Stimulated activated CD4-positive, alpha-beta T cell treated with anti-CD3 and anti-CD28 coated beads, TNF-alpha, amount 100 ng/mL, for 4 hours (primary cell): ENCODE measurements at places on chromosomes 3 and 15.
A peak's percentile ranks its signal among the peaks of the same experiment; 100 is the strongest.

- DNase-seq, result no peak
These were observed 7.0 kb downstream of the SMAD3 start for GRCh38 chr15:67072442-67072841.

DNA sequence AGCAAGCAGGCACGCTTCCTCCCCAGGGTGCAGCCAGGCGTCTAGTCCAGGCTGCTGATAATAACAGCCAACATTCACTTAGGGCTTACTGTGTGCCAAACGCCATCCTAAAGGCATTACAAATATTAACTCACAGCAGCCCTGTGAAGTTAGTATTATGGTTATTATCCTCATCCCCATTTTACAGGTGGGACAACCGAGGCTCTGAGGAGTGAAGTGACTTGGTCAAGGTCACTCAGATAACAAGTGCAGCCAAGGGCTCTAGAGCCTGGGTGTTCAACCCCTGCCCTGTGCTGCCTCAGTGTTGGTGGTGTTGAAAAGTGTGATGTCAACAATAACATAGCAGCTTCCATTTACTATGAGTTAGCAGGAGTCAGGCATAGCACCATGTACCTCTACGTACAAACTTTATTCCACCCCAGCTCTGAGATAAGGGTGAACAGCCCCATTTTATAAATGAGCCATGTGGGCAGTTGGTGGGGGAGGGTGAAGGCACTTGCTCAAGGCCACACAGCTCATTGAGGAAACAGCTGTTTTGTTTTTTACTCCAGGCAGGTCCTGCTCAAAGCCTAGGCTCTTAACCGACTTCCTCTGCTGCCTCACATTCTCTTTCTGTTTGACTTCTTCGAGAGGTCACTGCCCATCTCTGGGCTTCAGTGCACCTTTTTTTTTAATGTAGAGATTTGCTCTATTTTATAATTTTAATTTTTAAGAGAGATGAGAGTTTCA, 24.0 kb upstream of the TRH start:
- no peak for DNase-seq

GRCh38 chr15:60399246-60399915, 1.6 kb upstream of the ANXA2 start:
- DNase-seq, result peak; percentile 5

DNA sequence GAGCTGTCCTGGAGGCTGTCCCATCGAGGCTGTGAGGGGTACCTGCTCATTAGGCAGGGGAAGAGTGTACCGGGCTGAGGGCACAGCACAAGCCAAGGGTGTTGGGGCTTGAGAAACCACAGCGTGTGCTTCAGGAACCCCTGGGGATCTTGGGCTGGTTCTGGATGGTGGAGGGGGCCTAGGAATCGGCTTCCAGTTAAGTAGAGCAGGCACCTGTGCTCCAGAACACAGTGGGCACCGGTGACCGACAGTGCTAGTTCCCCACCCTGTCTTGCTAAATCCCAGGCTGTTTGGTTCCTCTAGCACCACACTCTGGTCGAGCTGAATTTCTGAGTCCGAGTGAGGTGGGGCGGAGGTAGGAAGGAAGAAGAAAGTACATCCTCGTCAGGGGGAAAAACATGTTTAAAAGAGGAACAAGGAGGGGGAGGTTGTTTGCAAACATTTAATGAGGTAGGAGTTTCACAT, 29.1 kb downstream of the SLC6A6 start:
- DNase-seq, result no peak

DNA sequence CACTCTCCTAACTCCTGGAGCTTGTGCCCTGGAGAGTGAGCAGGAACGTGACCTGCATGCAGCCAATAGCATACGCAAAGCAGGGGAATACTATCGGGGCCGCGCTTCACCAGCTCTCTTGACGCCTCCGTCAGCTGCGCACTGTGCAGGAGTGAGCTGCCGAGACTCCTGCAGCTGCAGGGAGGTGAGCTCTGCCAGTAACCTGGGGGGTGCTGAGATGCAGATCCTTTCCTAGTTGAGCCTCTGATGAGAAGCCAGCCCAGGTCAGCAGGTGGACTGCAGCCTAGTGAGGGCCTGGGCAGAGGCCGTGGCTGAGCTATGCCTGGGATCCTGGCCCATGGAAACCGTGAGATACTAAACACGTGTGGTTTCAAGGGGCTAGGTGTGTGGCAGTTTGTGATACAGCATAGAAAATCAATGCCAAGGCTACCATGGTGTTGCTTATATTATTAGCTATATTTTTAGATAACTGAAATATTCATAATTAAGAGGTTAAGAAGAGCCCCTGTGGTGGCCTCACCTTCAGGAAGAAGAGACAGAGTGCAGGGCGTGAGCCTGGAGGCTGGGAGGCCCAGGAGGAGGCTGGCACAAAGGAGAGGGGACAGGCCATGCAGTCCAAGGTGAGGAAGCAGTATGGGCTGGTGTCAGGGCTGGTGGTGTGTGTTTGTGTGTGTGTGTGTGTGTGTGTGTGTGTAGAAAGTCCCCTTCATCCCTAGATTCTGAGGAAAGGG, 5.9 kb upstream of the DNAJB8 start:
- no peak for DNase-seq

- no peak for DNase-seq
These were observed 99.1 kb downstream of the LARS2 start for GRCh38 chr3:45487508-45487907.

DNA sequence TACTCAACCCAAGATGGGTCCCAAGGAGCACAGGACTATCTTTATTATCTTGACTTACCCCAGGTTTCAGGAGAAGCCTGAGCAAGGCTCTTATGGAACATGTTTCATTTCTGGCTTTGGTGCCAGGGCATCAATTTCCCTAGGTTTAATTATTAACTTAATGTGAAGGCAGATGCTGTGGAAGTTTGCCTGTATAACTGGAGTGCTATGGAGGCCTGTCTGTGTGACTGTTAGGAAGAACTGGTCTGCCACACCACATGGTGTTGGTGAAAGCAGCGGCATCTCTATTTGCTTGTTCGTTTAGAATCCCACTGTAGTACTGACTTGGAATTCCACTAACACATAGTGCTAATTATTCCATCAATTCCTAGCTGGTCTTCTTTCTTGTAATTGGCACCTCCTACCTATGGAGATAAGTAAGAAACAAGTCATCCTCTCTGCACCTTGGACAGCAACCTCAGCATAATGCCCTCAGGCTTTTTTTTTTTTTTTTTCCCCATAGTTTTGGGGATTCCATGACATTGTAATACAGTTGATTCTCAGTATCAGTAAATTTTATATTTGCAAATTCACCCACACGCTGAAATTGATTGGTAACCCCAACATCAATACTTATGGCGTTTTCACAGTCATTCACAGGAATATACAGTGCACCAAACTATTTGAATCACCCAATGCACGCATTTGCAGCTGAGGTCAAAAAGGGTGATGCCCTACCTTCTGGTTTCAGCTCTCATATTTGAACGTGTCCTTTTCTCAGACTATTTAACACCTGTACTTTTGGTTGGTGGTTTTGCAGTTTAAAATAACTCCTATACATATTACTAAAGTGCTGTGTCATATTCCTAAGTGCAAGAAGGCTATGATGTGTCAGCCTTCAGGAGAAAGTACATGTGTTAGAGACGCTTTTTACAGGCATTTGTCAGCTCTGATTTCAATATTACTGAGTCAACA, 772.8 kb upstream of the LMCD1 start:
- no peak for DNase-seq

- DNase-seq, result no peak
These were observed 49.9 kb upstream of the SLC6A11 start for GRCh38 chr3:10766049-10766705.

DNA sequence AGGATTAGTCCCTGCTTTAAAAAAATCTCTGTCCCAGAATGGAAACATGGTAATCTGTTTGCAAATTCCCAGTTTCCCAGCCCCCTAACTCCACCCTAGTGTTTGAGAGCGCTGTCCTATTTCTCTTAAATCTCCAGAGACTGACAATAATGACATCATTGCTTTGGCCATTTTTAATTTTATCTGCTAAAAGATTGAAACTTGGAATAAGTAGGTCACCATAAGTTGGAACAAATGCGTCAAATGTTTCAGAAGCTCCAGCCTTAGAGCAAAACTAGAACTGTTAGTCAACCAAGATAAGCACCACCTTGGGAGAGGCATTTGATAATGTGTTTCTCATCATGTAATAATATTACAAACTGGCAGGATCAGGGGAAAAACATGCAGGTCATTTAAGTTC, 25.7 kb upstream of the MB21D2 start:
- no peak for DNase-seq

DNA sequence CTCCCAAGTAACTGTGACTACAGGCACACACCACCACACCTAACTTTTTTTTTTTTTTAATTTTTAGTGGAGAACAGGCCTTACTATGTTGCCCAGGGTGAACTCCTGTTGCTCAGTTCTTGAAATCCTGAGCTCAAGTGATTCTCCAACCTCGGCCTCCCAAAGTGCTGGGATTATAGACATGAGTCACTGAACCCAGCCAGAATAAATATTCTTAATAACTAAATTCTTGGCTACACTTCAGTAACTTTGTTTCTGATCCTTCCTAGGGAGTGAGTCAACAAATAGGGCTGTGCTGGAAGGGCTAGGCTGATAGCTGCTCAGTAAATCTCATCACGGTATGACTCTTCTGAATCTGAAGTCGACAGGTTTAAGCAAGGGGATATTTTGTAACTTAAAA, 56.6 kb downstream of the P3H2 start:
- no peak for DNase-seq

GRCh38 chr3:131397889-131398288, 16.3 kb downstream of the NUDT16 start:
- DNase-seq, result no peak

GRCh38 chr3:143140550-143140949, 21.0 kb downstream of the CHST2 start:
- DNase-seq, result no peak

DNA sequence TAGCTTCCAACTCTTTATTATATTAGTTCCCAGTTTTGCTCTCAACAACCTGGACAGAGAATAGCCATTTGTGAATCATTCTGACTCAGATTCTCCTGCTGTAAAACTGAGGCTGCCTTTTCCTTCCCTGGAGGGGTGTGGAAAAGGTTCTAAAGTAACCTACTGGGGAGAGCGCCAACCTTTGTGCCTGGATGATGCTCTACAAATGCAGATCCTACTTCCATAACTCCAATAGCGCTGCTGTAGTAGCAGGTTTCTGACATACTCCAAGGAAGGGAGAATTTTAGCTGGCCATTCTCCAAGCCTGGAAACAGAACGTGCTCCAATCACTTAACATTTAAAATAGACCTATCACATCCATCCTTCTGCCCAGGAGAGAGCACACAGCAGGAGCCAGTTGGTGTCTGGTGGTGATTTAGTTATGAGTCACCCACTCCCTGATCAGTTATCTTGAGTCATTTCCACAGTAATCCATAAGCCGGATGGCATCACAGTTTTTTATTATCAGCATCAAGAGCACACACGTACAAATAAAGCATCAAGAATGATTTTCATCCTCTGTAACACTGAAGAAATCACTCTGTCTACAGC, 38.3 kb downstream of the MYH15 start:
- DNase-seq, result no peak

- DNase-seq, result no peak
These were observed 40.1 kb upstream of the CD47 start for GRCh38 chr3:108130701-108131474.
